Heart left ventricle (tissue), 16 donors: ENCODE measurements at places on chromosomes 5 and 9. TPM values are rescaled to one million over a fixed set of nuclear protein-coding genes. Genes with fewer than 3 reads are reported as not detected.
A peak's percentile ranks its signal among the peaks of the same experiment; 100 is the strongest.

SLC34A3 gene
- total RNA-seq, result not detected

KIF4B gene
- total RNA-seq, result not detected

ASPN gene
- 6.9 TPM for total RNA-seq

FRRS1L gene
- total RNA-seq, result 2.0 TPM

GRCh38 chr9:91028166-91028827, 226.7 kb downstream of the SYK start:
- no peak for DNase-seq
- no peak overlapping the region for H3K27ac ChIP-seq
- no peak overlapping the region for H3K4me3 ChIP-seq
- H3K27me3 ChIP-seq, result no peaks in the 10 kb centered on the region
- no peaks in the 10 kb centered on the region for H3K4me1 ChIP-seq

DNA sequence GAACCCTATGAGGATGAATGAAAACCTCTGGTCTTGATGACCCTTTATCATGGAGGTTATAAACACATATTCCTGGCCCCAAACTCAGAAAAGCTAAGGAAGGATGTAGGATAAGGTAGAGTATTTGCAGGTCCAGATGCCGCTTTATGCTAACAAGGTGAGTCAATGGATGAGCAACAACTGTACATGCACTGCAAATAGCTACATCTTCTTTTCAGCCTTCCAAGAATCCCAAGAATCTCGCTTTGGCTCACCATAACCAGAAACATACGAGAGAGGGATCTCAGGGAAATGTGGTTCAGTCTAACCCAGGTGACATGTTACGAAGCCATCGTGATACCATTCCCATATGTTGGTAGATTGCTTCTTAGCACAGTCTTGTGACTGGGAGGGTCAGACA, 152.3 kb upstream of the ANKH start:
- no peaks in the 10 kb centered on the region for H3K27me3 ChIP-seq
- H3K4me3 ChIP-seq, result no peak overlapping the region
- H3K27ac ChIP-seq, result no peak overlapping the region
- DNase-seq, result no peak
- H3K36me3 ChIP-seq, result no peaks in the 10 kb centered on the region

- H3K27me3 ChIP-seq, result no peaks in the 10 kb centered on the region
- no peak overlapping the region for H3K4me3 ChIP-seq
- no peak for DNase-seq
- no peak overlapping the region for H3K27ac ChIP-seq
- no peaks in the 10 kb centered on the region for H3K4me1 ChIP-seq
Observed at GRCh38 chr9:3008091-3008490, 164.2 kb upstream of the PUM3 start.

DNA sequence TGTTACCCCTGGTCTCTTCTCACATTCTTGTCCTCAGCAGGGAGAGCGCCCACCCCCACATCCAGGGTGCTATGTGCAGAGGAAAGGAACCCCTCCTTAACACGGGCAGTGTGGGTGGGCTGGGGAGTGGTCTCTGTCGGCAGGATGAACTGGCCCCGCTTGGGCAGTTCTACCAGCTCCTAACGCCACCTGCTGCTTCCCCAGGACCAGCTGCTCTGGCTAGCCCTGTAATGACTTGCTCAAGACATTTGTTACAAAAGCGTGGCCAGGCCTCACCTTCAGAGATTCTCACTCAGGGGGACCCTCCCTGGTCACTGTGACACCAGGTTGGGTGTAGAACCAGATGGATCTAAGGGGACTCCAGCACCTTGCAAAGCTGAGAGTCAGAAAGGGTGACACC, 82.4 kb downstream of the HMCN2 start:
- no peaks in the 10 kb centered on the region for H3K4me1 ChIP-seq
- no peak for DNase-seq
- no peaks in the 10 kb centered on the region for H3K27me3 ChIP-seq
- H3K36me3 ChIP-seq, result no peaks in the 10 kb centered on the region
- no peak overlapping the region for H3K27ac ChIP-seq

- no peaks in the 10 kb centered on the region for H3K4me1 ChIP-seq
- DNase-seq, result no peak
- H3K4me3 ChIP-seq, result no peak overlapping the region
- H3K27ac ChIP-seq, result no peak overlapping the region
- H3K27me3 ChIP-seq, result no peaks in the 10 kb centered on the region
Observed at GRCh38 chr5:133343196-133343595, 269.1 kb downstream of the FSTL4 start.

- H3K36me3 ChIP-seq, result no peaks in the 10 kb centered on the region
- no peaks in the 10 kb centered on the region for H3K27me3 ChIP-seq
- no peak overlapping the region for H3K27ac ChIP-seq
- no peak overlapping the region for H3K4me3 ChIP-seq
- no peaks in the 10 kb centered on the region for H3K4me1 ChIP-seq
- DNase-seq, result no peak
Observed at GRCh38 chr9:132176338-132176737, 14.5 kb downstream of the NTNG2 start.

DNA sequence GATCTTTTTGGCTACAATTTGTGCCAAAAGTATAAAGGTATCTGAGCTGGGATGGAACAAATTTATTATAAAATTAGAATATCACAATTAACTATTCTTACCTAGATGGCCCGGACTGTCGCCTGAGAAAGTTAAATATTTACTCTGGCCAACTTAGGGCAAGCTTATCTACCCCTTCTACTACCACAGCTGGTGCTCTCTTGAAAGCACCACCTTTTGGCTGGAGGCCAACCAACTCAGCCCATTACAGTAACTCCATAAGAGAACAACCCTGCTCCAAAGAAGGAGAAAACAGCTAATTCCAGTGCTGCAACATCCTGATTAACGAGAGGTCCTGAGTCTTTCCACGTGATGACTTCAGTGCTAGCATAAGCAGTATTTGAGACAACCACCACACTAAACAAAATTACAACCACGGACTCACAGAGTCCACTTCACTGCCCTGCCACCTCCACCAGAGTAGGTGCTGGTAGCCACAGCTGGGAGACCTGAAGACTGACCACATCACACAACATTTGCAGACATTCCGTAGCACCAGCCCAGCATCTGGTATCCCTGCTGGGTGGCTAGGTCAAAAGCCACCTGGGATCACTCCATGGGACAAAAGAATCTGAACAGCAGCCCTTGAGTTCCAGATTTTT, 43.2 kb downstream of the RGMB start:
- H3K27me3 ChIP-seq, result no peaks in the 10 kb centered on the region
- H3K27ac ChIP-seq, result no peak overlapping the region
- no peak for DNase-seq
- H3K36me3 ChIP-seq, result no peaks in the 10 kb centered on the region
- no peak overlapping the region for H3K4me3 ChIP-seq

DNA sequence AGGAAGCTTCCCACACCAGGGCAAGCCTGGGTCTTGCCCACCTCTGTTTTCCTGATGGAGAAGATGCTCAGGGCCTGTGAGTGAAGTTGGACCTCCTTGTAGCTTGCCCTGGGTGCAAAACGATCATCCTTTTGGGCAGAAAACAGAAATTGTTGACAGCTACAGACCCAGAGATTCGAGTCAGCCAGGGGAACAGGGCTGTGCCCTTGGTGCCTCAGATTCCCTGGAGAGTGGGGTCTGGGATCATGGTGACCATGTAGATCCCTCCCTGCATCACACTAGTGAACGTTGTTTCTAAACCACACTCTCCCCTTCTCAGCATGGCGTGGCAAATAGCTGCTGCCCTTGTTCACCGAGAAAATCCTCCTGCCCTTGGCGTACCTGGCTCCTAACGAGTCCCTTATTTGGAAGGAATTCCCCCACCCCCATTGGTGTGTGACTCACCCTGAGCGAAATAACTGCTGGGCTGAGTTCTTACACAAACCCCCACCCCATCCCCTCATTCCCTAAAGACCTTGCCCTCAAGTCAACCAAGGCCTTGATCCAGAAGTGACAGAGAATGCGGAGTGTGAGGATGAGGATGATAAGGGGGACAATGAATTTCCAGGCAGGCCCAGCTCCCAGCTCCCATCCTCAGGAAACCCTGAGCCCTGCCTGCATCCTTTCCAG, 1.1 kb upstream of the DCANP1 start:
- no peak overlapping the region for H3K4me3 ChIP-seq
- H3K27ac ChIP-seq, result no peak overlapping the region
- no peak for DNase-seq
- H3K36me3 ChIP-seq, result no peaks in the 10 kb centered on the region
- H3K4me1 ChIP-seq, result no peaks in the 10 kb centered on the region
- H3K27me3 ChIP-seq, result no peaks in the 10 kb centered on the region

DNA sequence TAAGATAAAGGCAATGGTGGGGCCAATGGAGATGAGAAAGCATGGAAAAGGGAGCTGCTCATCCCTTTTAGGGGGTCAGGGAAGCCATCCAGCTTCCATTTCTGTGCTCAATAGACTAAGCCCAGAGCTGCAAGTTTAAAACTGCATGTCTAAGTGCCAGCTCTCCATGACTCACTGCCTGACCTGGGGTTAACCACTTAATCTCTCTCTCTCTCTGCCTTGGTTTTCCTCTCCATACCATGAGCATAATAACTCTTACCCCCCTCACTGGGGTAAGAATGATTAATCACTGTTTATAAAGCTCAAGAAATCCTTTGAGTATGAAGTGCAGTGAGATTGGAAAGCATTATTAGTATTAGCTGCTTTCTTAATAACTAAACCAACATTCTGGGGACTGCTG, 1382.4 kb upstream of the WWC1 start:
- H3K36me3 ChIP-seq, result no peaks in the 10 kb centered on the region
- no peak overlapping the region for H3K27ac ChIP-seq
- DNase-seq, result no peak
- no peaks in the 10 kb centered on the region for H3K4me1 ChIP-seq

DNA sequence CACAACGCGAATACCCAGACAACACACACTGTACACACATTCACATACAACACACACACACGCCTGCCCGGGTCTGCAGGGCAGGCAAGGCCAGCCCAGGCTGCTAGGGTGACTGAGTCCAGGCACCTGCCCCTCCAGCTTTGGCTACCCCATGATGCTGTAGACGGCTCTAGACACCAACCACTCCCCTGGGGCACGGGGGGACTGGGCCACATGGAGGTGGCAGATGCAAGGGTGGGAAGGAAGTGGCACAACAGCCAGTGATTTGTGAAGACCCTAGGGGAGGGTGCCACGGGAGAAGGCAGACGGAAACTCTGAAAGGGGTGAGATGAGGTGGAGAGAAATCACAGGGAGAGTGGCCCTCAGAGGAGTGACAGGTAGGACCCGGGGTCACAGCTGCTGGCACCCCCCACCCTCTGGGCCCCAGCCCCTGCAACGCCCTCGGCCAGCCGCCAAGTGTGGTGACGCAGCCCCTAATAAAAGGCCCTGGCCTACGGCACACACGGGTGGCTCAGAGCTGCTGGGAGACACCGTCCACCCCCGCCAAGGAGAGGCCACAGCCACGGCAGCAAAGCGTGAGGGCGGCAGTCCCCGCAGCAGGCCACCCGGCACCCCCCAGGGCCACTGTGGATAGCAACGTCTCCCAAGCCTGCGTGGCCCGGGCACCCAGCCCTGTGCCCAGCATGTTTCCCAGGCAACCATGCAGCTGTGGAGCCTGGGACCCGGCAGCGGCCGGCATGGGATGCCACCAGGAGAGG, 6.6 kb upstream of the CCDC187 start:
- H3K4me3 ChIP-seq, result no peak overlapping the region
- H3K27ac ChIP-seq, result no peak overlapping the region
- DNase-seq, result no peak
- H3K4me1 ChIP-seq, result no peaks in the 10 kb centered on the region
- no peaks in the 10 kb centered on the region for H3K36me3 ChIP-seq

DNA sequence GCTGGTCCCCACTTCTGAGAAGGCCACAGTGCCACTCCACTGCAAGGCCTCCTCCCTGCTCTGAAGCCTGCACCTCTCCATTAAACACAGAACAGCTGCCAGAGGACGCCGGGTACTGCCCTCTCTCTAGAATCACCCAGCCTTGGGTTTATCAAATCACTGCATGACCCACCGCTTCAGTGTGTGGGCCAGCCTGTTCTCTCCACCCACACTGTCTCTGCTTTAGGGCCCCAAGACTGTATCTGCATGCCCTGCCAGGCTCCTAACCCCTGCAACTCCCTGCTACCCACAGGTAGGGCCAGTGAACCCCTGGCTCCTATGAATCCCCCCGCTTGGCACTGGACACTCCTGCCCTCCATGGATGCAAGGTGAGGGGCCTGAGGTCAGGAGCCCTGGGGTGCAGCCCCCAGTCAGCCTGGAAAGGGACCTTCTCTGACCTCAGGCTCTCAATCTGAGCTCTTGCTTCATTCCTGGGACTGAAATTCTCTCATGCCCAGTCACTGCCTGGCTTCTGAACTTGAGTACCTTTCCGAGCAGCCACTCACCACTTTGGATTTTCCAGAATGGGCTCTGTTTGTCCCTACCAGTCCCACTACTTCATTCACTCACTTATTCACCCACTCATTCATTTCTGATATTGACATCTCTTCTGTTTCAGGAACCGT, 206.3 kb downstream of the GABBR2 start:
- H3K4me3 ChIP-seq, result no peak overlapping the region
- H3K27ac ChIP-seq, result peak overlapping the region; percentile 62
- no peaks in the 10 kb centered on the region for H3K27me3 ChIP-seq
- no peaks in the 10 kb centered on the region for H3K36me3 ChIP-seq
- no peaks in the 10 kb centered on the region for H3K4me1 ChIP-seq

DNA sequence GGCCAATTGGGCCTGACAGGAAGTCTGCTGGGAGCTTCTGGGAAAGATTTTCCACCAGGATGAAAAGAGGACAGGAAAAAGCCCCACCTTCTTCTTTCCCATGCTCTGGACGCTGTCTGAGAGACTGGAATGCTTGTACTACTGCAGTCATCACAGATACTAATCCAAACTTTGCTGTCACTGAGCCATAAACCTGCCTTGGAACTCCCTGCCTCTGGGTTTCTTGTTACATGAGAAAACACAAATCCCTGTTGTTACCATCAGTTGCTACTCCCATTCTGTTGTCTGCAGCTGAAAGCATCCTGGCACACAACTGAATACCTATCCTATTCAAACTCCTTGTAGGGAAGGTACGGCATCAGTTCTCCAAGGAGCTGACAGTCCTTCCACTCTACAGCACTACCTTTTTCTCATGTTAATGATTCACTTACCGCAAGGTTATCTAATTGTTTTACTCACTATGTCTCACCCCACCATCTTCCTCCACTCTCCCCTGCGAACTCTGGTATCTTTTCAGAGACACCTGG, 167.5 kb downstream of the CDK5RAP2 start:
- no peak overlapping the region for H3K4me3 ChIP-seq
- peaks cover 52% of the 10 kb centered on the region for H3K36me3 ChIP-seq
- DNase-seq, result no peak
- H3K27me3 ChIP-seq, result no peaks in the 10 kb centered on the region

- H3K27ac ChIP-seq, result no peak overlapping the region
- no peaks in the 10 kb centered on the region for H3K27me3 ChIP-seq
- H3K4me3 ChIP-seq, result no peak overlapping the region
- peaks cover 15% of the 10 kb centered on the region for H3K36me3 ChIP-seq
- no peaks in the 10 kb centered on the region for H3K4me1 ChIP-seq
- no peak for DNase-seq
Observed at GRCh38 chr9:128940271-128940921, 7.0 kb downstream of the DOLK start.

DNA sequence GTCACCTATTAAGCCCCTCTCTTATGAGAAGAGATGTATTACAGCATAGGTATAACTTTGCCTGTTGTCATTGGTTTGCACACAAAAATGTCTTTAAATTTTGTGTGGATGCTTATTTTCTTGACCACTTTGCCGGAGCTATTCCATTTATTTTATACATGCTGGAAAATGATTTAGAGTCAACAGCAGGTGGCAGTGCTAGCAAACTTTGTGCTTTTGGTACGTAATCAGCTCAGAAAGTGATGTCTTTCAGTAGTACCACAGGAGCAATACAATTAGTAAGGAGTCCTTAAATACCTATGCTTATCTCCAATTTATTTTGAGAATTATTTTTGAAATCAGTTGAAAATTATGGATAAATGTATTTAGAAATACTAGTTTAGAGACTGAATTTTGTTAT, 19.8 kb upstream of the NUDT12 start:
- no peak overlapping the region for H3K27ac ChIP-seq
- no peak overlapping the region for H3K4me3 ChIP-seq
- no peaks in the 10 kb centered on the region for H3K27me3 ChIP-seq
- no peaks in the 10 kb centered on the region for H3K4me1 ChIP-seq
